NCI-H524 (cell line): ENCODE measurements at places on chromosomes 16 and 17.

GRCh38 chr16:10678655-10679054 is 16.1 kb downstream of the TEKT5 start:
- peak; percentile 93 for DNase-seq

- no peak for DNase-seq
These were observed 6.3 kb downstream of the C17orf75 start for GRCh38 chr17:32335687-32336086.

DNA sequence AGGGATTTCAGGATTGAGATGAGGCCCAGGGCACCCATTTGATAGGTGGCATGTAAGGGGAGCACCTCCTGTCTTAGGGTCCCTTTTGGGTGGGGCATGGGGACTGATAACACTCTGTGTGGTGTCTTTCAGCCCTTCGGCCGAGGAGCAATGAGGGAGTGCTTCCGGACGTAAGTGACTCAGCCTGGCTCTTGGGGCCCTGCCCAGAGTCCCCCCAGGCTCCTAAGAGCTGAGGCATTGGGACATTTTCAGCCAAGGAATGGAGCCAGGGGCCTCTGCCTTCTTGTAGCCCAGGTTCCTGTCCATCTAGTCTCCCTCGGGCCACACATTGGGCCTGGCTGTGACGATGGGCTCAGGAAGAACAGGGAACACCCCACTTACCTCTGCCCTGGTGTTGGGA is 44.4 kb downstream of the EEF2K start:
- DNase-seq: no peak

GRCh38 chr17:71118039-71118438 is 948.7 kb downstream of the KCNJ2 start:
- peak; percentile 59 for DNase-seq

DNA sequence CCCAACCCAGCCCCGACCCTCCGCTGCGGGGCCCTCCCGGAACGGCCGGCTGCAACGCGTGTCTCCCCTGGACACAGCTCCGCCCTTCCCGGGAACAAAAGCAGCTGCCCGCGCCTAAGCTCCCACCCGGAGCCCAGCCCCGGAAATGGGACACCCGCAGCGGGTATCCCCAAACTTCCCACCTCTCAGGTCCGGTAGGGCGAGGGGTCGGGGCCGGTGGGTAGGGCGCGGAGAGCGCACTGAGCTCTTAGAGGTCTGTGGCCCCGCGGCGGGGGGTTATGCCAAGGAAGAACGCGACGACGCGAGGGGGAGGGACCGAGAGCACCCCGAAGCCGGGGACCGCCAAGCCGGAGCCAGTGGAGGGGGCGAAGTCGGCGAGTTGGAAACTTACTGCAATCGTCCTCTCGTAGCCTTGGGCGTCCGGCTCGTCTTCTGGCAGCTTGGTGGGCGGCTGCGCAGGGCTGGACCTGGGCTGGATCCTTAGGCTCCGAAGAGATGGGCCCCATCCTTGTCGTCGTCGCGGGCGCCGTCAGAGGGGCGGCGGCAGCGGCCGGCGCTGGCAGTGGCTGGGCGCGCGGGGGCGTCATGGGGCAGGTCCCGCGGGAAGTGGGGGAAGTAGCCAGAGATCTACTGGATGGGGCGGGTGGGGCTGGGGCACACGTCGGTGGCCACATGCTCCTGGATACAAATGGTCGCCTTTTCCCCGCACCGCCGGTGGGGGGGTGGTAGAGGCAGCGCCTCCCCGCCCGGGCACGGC is 6.9 kb downstream of the USP6 start:
- no peak for DNase-seq

GRCh38 chr17:60277258-60277657 is 114.7 kb downstream of the USP32 start:
- DNase-seq: no peak

- no peak for DNase-seq
These were observed 184.0 kb upstream of the RBFOX1 start for GRCh38 chr16:7148606-7149005.

- no peak for DNase-seq
These were observed 16.1 kb downstream of the ITGB4 start for GRCh38 chr17:75737133-75737962.

DNA sequence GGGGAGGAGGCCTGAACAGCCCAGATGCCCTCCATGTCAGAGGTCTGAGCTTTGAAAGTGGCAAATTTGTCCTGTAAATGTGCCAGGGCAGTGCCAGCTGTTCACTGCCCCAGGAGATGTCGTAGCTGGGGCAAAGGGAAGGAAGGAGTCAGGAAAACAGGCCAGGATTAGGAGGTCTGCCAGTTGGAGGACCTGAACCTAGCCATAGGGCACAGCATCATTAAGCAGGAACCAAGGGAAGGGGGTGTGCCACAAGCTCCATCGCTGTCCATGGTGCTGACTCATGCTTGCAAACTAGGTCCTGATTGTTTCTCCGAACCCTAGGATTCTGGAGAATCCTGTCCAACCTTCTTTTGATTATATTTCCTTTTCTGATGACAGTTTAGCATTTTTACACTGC is 124.2 kb downstream of the TMEM132E start:
- DNase-seq: no peak

GRCh38 chr16:23187341-23187740 is 4.8 kb downstream of the SCNN1G start:
- no peak for DNase-seq

DNA sequence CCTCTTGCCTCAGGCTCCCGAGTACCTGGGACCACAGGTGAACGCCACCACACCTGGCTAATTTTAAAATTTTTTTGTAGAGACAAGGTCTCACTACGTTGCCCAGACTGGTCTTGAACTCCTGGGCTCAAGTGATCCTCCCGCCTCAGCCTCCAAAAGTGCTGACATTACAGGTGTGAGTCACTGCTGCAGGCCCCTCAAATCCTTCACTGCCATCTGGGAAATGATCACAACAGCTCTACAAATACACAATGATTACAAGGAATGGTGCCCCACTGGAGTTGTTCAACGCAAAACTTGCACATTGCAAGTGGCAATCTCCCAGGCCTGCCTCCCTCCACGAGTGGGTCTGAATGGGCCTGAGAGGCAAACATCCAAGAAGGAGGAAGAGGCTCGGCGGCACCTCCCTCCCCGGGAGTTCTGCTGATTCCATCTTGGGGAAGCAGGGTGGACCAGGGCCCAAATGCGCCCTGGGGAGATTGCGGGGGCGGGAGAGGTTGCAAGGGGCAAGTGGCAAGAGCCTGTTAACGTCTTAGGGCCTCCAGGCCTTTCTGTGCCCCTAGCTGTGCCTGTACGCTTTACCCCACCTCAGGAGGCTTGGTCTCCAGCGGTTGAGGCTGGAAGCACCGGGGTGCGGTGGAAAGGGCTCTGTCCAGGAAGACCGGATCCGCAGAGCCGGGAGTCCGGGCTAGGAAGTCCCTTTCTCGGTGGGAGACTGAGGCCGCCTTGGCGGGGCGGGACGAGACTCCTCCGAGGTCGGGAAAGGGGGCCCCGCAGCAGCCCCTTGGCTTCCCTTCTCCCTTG is 656 bp upstream of the IGFBP4 start:
- DNase-seq: no peak

DNA sequence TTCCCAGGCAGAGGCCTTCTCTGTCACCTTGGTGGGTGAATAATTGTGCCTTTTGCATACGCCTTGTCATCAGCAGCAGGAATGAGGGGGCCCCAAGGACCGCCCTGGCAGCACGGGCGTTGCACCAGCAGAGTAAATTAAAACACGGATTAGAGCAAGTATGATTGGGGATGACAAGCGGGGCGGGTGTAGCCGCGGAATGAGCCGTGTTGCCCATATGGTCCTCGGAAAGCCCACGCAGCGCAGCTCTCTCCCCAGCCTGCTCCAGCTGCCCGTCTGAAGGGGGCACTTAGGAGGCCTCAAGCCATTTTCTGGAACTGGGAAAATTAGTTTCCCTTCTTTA is 299.4 kb upstream of the IRX3 start:
- DNase-seq: peak; percentile 86

DNA sequence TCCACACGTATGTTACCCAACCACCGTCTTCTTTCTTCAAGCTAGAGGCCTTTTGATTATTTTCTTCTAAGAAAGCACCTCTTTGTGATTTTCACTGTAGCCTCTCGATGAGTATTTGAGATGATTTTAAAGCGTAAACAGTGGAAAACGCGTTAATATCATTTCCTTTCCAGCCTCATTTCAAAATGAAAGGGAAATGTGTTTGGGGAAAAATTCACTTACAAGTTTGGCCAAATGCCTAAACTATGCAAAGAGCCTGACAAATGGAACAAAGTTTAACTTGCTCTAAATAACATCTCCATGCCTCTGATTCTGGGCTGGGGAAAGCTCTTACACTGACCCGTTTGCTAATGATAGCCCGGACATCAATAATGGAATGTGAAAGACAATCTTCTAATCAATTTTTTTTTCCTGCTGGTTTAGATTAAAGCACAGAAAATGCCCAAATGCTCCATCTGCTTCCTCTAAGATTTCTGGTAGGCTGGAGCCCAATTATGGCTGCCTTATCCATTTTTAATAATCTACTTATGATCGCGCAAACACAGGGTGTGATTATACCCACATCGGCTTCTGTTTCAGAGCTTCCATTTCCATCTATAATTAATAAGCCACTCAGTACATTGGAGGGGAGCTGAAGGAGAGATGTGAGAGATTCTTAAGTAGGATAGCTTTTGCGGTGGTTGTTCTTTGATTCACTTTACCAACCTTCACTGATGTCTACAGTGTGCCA is 43.5 kb downstream of the HS3ST2 start:
- DNase-seq: no peak

GRCh38 chr17:7070712-7071111 is 9.3 kb downstream of the CLEC10A start:
- DNase-seq: no peak
